ENCODE measurements at places on chromosomes 5 and 9.

- no peak for DNase-seq
These were observed 45.5 kb downstream of the GPBP1 start for GRCh38 chr5:57219386-57219785.

- no peak for DNase-seq
These were observed 7.5 kb downstream of the DOCK8 start for GRCh38 chr9:221989-222776.

DNA sequence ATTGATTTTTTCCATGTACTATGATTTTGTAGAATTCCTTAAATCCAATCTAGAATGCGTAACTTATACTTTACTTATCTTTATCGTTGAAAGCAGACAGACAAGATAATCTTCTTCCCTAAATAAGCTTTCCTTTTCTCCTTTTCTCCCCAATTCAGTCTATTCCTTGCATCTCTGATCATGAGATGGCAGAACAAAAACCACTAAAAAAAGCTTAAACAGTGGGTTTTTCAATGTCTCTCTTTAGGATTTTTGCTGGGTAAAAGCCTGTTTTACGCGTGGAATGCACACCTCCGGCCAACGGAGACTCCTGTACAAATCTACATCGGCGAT is 755 bp downstream of the CDKN2B start:
- DNase-seq = no peak

DNA sequence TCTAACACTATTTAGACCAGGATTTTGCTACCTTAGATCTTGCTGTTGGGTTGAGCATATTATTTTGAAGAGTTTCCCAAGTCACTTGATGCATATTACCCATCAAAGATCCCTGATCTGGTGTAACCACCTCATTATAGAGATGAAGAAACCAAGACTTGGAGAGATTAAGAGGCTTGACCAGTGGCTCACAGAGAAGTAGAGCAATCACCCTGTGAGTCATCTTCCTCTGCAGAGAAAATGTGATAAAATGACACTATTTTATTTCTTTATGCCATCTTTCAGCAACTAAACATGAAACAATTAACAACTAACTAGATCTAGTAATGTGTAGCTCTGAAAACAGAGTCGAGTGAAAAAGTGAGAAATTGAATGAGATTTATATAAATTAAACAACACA is 76.1 kb downstream of the KIF4B start:
- DNase-seq = no peak

DNA sequence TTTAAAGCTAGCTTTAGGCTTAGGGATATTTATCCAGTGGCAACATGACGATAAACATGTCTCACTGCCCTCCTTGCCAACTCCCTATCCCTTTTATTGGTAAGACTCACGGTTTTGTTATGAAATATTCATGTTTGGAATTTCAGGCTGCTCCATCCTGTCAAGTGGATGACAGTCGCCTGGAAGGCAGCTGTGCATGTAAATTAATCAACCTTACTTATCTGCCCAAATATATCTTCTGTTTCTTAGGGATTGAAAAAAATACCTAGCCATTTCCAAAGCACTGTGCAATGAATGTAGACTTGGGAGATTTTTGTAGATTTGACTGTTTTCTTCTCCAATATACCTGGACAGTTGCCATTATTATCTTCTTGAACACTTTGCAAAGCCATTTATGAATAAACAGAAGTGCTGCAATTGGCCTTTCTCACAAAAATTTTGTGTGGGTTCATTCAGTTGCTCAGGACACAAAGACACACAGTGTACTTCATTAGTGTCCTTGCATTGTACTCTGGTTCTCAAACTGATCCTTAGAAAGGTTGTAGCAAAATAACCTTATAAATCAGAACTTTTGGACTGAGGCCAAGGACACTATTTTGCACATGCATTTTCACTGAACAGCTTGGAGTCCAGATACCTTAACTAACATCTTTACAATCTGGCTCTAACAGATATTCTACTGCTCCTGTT is 889.4 kb upstream of the SEMA6A start:
- peak; percentile 51 for DNase-seq

- DNase-seq = no peak
These were observed 295.7 kb upstream of the PANK3 start for GRCh38 chr5:168874713-168875380.

- no peak for DNase-seq
These were observed 367.1 kb downstream of the CDK5RAP2 start for GRCh38 chr9:120212853-120213200.

- DNase-seq = no peak
These were observed 113.0 kb downstream of the BASP1 start for GRCh38 chr5:17330386-17330785.

GRCh38 chr9:129631674-129632129 is 5.7 kb downstream of the NTMT1 start:
- no peak for DNase-seq

GRCh38 chr9:137064027-137064879 is 6.1 kb downstream of the SAPCD2 start:
- DNase-seq = no peak

DNA sequence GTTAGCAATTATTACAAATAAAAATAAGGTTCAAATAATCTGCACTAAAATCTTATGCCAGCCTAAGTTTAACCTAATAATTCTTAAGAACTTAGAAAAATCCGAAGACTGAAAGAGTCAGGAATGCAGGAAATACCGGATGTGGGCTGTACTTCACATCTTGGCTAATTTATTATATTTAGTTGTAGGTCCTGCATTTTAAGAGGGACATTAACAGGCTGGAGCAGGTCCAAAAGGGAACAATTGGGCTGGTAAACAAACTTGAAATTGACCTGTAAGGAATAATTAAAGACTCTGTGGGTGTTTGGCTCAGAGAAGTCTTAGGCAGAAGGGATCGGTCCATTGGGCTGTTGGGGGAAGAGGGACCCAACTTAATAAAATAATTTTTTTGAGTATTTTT is 18.4 kb downstream of the GLRA1 start:
- DNase-seq = no peak

- DNase-seq = no peak
These were observed 241.1 kb downstream of the CACNA1B start for GRCh38 chr9:138118601-138119071.
